ENCODE measurements at places on chromosomes 4 and X.

GRCh38 chr4:73485085-73485484 lies 3.5 kb downstream of the AFM start:
- no peak for DNase-seq

DNA sequence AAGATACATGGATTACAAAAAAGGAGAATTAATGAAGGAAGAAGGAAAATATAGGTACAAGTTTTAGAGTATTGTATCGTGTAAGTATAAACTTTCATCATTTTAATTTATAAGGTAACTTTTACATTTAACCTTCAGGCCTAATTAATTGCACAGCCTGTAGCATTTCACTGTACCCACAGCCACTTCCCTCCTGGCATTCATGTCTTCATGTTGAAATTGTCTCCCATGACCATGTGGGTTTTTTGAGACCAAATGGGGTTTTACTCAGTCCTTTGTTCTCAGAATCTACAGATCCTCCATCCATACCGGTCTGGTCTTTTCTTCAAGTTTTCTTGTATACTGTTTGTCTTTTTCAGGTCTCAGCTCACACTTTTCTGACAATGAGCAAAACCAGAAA lies 194.3 kb upstream of the CLNK start:
- DNase-seq, result no peak

GRCh38 chr4:169899295-169899694 lies 126.9 kb downstream of the MFAP3L start:
- DNase-seq, result no peak

GRCh38 chr4:20456407-20456806 lies 204.7 kb downstream of the SLIT2 start:
- no peak for DNase-seq

DNA sequence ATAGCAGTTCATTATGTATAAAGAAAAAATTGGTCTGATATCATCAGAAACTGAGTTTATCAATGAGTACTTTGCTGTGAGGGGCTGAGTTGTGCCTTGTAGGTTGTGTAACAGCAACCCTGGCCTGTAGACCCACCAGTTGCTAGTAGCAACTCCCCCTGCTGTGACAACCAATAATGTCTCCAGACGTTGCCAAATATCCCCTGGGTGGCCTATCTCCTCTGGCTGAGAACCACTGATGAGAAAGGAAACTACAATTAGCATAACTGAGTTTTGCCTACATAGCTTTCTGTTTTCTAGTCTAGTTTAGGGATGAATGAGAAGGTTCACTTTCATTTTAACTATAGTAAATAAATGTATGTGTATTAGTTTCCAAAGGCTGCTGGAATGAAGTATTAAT lies 234.1 kb downstream of the CPE start:
- no peak for DNase-seq

Measured in NCI-H1417 treated with DMSO at 0.1 percent for 48 hours (cell line).